Cortex of kidney (tissue), 1 donor: ENCODE measurements at places on chromosomes 1 and 21.

- no peak for DNase-seq
These were observed 145.2 kb upstream of the SNX7 start for GRCh38 chr1:98516306-98516705.

- no peak for DNase-seq
These were observed 7.4 kb upstream of the EFNA1 start for GRCh38 chr1:155120253-155120652.

- DNase-seq, result no peak
These were observed 272.2 kb upstream of the B3GALT2 start for GRCh38 chr1:193458628-193459027.

- no peak for DNase-seq
These were observed 16.4 kb downstream of the BSND start for GRCh38 chr1:55015123-55015522.
